Non-pigmented ciliary epithelial cell (primary cell): ENCODE measurements at places on chromosomes 1 and 21.

- DNase-seq = no peak
Observed at GRCh38 chr1:15120251-15120945, 33.1 kb upstream of the TMEM51 start.

DNA sequence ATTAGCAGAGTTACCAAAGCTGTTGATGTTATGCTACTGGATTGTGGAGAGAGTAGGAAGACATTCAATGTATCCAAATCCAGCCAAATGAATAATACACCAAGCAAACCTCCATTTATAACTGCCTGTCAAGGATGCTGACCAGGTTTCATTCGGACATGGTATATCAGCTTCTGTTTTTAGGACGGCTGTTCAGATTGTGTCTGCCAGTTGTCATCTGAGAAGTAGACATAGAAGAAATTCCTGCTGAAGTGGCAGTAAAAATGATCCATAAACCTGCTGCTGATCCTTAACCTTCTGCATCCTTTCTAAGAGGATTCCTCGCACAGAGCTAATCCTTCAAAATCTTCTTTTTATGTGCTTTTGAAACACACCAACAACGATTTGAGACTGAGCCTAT lies 663.6 kb upstream of the PLXNA2 start:
- no peak for DNase-seq

- DNase-seq = no peak
Observed at GRCh38 chr1:202274611-202275010, 67.1 kb downstream of the UBE2T start.

- no peak for DNase-seq
Observed at GRCh38 chr1:87864676-87865075, 536.0 kb downstream of the LMO4 start.

DNA sequence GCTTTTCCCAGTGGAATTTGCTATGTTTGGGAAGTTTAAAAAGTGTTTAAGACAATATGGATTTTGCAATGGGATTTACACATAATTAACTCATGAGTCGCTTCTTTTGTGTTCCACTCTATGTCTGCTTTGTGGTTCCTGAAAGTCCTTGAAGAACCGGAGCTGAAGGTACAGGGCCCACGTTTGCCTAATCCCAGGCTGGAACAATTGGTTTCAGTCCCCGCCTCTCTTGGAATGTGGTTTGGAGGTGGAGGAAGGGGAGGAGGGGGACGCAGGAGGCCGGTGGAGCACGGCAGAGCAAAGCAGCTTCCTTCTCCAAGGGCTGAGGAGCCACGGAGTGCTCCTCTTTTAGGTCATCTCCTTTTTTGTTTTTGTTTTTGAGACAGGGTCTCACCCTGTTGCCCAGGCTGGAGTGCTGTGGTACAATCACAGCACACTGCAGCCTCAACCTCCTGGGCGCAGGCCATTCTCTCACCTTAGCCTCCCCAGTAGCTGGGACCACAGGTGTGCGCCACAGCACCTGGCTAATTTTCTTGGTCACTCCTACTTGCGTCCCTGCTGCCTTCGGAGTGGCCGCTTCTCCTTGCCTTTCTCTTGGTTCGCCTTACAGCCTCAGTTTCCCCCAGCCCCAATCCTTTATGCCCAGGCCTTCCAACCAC lies 129.5 kb upstream of the ERRFI1 start:
- no peak for DNase-seq

DNA sequence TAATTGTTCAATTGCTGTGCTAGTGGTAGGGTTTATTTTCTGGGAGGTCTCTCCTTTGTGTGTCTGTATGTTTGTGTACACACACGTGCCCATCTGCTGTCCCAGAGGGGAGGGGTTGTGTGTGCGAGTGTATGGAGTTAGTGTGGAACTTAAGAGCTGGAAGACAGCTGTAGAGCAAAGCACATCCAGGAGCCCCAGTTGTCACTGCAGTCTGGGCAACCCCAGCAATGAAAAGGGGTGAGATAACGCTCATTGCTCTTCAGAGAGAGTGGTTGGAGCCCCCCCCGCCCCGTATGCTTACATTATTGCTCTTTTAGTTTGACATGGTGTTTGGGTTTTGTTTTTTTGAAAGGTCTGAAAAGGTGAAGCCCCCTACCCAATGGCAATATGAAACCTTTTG lies 36.9 kb downstream of the NCF2 start:
- no peak for DNase-seq
